Stimulated activated CD4-positive, alpha-beta T cell treated with anti-CD3 and anti-CD28 coated beads, Interleukin-4, amount 100 ng/mL, for 24 hours (primary cell): ENCODE measurements at places on chromosomes 12 and 14.

- DNase-seq: no peak
Observed at GRCh38 chr12:105357162-105357691, 26.7 kb downstream of the C12orf75 start.

DNA sequence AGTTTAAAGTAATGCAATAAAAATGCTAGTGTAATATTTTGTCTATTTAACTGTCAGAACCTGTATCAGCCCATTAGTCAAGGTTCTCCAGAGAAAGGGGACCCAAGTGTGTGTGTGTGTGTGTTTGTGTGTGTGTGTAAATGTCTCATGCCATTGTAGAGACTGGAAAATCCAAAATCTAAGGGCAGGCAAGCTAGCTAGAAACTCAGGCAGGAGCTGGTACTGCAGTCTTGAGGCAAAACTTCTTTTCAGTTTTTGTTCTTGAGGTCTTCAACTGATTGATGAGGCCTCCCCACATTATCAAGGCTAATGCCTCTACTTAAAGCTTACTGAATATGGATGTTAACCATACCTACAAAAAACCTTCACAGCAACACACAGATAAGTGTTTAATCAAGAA, 126.7 kb downstream of the PRKD1 start:
- DNase-seq: no peak

DNA sequence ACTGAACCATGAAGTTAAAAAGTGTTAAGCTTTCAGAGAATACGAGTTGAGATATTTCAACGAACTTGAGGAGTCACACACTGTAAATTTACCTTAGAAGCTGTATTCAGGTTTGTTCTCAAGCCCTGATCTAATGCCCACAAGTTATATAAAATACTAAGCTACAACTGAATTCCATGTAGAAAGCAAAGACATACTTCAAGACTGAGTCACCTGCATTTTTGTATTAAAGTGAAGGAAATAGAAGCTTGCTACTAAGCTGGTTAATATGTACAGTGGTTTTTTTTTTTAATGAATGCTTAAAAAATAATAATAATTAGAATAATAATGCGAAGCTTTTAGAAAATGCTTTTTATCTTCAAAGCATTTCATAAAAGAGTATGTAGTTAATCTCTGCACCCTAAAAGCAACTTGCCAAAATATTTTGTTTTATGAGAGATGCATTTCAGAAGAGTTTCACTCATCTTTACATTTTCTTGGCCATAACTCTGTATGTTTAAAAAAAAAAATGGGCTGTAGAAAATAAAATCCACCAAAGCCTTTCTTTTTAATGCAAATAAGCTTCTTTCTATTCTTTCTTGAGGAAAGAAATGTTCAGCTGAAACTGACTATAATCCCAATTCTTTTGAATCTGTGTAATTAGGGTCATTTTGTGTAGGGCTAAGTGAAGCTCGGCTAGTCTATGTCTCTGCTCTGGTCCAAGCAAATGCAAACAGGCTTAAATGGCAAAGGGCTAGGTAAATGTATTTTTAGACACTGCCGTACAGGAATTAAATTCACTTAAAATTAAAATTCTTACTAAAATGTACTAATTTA, 1047.5 kb upstream of the FLRT2 start:
- DNase-seq: no peak

- DNase-seq: no peak
Observed at GRCh38 chr12:121561009-121561395, 19.8 kb downstream of the KDM2B start.

DNA sequence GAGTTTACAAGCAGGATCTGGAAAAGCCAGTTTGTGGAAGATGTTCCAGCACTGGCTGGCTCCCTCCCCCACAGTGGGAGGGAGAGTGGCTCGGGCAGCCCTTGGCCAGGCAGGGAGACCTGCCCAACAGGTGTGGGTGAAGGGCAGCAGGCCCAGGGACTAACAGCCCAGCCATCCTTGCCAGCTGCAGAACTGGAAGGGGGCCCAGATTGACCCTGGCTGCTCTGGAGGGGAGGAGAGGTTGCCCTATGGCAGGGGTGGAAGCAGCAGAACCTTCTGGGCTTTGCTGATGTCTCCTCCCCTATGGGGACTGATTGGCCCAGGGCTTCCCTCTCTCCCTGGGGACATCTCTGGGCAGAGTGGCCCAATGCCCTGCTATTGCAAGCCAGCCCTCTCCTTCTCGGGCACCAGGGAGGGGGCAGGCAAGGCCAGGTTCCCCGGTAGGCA, 20.5 kb downstream of the IRF2BPL start:
- no peak for DNase-seq

- DNase-seq: no peak
Observed at GRCh38 chr12:67590149-67590790, 58.3 kb upstream of the DYRK2 start.
